ENCODE measurements at places on chromosomes 4 and X.
A peak's percentile ranks its signal among the peaks of the same experiment; 100 is the strongest.

DNA sequence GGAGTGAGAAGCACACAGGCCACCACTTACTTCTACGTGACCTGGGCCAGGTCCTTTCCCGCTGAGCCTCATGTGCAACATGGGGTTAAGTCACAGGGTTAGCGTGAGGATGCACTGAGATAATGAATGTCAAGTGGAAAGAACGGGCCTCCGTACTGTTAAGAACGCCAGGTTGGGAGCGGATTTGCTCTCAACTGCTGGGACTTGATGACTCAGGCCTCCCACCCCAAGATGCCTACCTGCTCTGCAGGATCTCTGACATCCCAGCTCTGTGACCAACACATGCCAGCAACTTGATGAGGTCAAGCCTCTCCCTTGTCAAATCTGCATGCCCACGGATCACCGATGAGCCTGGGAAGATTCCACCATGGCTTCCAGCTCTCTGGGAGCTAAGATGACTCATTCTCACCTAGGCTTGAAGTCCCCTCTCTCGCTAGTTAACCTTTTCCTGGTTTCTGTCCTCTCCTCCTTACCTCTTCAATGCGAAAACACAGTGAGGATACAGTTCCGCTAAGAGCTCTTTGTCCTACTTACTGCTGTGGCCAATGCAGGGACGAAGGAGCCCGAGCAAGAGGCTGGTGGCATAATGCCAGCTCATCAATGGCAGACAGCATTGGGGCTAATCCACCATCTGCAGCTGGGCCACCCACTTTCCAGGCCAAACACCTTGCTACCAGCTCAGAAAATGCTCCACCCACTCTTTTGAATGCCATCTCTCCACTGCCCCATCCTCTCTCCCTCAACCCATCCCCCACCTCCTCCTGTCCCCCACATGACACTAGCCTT, 67.6 kb downstream of the PJA1 start:
- no peak for DNase-seq

DNA sequence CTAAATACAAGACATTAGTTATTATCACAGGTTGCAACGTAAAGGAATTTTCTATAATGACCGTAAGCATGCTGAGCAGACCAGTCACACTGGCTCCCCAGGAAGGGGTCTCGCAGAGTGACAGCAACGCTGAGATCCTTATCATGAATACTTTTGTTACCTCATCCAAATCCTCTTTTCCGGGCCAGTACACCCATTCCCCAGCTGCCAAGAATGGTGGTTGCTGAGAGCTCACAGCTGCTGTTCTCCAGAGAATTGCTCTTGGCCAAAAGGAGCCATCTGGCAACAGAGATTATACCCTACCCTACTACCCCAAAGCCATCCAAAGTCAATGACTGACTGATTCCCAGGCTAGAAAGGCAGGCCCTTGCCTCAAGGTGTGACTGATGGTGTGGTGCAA, 91.6 kb downstream of the FUNDC1 start:
- DNase-seq, result no peak

- peak; percentile 69 for DNase-seq
Observed at GRCh38 chrX:154368630-154369448, 5.6 kb downstream of the FLNA start.

DNA sequence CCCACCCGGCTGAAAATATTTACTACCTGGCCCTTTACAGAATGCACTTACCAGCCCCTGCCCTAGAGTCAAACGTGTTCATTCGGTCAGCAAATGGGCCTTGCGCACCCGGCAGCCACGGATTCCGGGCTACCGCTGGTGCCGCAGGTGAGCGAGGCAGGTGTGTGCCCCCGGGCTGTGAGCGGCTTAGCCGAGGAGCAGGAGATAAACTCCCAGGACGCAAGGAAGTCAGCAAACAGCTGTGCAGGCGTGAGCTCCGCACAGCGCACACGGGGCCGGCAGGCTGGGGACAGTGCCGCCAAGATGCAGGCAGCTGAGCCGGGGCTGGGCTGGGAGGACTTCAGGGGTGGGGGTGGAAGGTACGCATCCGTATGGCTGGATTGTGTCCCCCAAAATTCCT, 211.2 kb upstream of the PSAPL1 start:
- DNase-seq, result no peak

GRCh38 chr4:168574581-168575295, 77.9 kb downstream of the PALLD start:
- no peak for DNase-seq

- no peak for DNase-seq
Observed at GRCh38 chr4:20383283-20383682, 131.6 kb downstream of the SLIT2 start.

DNA sequence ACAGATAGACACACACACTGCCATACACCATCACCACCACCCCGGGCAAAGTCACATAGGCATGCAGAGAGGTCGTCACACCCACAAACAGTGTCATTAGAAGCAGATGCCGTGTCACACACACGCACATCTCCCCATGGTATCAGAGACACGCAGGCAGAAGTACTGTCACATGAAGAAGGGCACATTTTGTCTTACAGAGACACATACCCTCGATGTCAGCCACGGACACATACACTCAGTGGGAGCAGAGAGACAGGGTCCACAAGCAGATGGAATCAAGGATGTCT, 3.3 kb downstream of the NALF2 start:
- no peak for DNase-seq

All from activated CD4-positive, alpha-beta T cell treated with anti-CD3 and anti-CD28 coated beads, Interleukin-2, amount 50 U/mL, for 24 hours (primary cell).